ENCODE measurements at places on chromosomes 2 and 18. TPM values are rescaled to one million over a fixed set of nuclear protein-coding genes. Genes with fewer than 3 reads are reported as not detected.
A peak's percentile ranks its signal among the peaks of the same experiment; 100 is the strongest.

The RGPD3 gene
- total RNA-seq, result 1.1 TPM

DNA sequence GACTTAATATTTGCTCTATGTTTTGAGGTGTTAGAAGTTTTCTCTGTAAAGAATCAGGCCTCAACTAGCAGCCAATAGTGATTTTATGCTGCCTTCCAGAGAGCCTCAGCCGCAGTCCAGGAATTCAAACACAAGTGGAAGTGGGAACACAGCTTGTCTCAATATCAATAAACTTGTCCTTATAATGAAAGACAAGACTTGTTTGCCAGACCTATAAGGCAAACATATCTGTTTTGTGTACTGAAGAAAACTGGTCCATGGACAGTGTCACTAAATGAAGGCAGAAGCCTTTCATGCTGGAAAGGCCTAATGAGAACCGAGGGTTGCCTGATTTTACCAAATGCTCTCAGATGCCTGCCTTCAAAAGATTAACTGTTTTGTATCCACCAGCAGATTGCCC is 182.2 kb downstream of the EPHA4 start:
- DNase-seq, result peak; percentile 16

The CD226 gene
- 2.1 TPM for total RNA-seq

The AGAP1 gene
- 33.0 TPM for total RNA-seq

The DSC2 gene
- total RNA-seq, result 54.9 TPM

DNA sequence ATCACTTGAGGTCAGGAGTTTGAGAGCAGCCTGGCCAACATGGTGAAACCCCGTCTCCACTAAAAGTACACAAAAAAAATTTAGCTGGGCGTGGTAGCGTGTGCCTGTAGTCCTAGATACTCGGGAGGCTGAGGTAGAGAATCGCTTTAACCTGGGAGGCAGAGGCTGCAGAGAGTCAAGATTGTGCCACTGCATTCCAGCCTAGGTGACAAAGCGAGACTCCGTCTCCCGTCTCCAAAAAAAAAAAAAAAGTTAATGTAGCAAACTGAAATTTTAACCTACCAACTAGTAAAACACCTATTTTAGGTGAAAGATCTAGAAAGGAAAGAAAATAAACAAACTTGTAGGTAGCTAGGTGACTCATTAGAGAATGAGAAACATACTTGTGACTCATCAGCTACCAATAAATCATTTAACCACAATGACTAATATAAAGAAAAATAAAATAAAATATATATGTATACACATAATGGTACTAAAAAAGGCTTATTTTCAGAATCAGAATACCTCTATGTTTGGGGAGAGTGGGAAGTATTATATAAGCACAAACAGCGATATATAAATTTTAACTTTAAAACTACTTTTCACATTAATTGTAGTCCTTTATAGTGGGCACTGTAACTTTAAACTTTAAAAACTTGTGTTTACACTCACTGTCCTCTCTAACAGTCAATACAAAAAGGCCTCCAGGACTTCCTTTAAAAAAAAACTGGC is 36.6 kb downstream of the DARS1 start:
- DNase-seq, result no peak

DNA sequence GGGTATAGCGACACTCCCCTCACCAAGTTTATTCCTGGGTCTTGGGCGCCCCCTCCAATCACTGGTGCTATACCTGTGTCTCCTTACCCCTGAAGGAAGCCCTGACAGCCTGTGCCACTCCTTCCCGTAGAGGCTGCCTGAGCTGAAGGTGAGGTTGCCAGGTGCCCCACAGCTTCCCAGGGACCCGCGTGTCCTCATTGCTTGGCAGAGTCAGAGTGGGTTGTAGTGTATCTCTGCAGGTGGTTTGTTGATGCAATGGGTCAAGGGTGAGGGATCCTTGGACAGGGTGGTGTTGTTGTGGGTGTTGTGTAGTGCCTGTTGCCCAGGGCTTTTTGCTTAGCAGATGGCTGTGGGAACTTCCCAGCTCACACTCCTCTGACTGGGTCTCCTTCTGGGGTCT is 438.7 kb upstream of the FSIP2 start:
- no peak for DNase-seq

- DNase-seq, result no peak
These were observed 39.2 kb upstream of the PNPT1 start for GRCh38 chr2:55732854-55733253.

The IL1RN gene
- total RNA-seq, result 44.7 TPM

GRCh38 chr2:1736997-1737480 is 7.3 kb downstream of the PXDN start:
- DNase-seq, result no peak

DNA sequence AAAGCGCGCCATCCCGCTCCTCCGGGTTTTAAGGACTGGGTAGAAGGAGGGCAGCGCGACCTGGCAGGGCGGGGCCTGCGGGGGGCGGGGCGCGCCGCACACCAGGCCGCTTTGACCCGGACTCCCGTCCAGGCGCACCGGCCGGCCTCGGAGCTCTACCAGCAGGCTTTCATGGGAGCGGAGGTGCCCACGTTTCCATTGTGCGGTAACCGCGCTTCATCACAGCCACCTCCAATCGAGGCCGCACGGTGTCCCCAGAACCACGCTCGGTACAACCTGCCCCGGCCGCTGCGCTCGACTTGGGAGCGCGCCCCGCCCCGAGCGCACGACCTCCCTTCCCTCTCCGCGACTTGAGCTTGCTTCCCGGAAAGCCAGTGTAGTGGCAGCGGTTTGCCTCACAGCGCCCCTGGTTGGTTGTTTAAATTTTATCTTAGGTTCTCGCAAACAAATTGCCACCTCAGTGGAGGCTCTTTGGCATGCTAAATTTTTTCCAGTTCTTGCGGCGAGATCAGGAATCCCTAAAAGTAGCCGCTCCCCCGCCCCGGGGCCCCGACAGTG is 280 bp upstream of the CYP1B1 start:
- DNase-seq, result peak; percentile 79

The MALL gene
- total RNA-seq, result 19.2 TPM

All from tongue (tissue), 3 donors.